AG08395 (cell line): ENCODE measurements at places on chromosomes 12 and 14.

GRCh38 chr12:111330800-111331752, 37.8 kb downstream of the PHETA1 start:
- peak; percentile 67 for DNase-seq

DNA sequence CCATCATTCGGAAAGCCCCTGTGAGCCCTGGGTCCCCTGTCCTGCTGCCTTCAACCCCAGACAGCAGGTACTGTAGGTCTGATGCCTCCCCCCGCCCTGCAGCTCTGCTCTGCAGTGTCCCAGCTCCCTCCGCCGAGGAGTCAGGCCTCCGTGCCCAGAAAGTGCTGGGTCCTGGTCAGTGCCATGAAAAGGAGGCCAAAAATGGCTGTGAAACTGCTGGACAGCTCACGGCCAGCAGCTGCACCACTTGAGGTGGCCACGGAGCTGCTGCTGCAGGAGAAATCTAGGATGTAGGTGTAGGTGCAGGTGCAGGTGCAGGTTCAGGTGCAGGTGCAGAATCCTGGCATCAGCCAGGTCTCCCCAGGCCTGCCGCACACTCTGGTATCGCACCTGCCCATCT, 196.1 kb downstream of the SLC15A4 start:
- DNase-seq, result no peak

DNA sequence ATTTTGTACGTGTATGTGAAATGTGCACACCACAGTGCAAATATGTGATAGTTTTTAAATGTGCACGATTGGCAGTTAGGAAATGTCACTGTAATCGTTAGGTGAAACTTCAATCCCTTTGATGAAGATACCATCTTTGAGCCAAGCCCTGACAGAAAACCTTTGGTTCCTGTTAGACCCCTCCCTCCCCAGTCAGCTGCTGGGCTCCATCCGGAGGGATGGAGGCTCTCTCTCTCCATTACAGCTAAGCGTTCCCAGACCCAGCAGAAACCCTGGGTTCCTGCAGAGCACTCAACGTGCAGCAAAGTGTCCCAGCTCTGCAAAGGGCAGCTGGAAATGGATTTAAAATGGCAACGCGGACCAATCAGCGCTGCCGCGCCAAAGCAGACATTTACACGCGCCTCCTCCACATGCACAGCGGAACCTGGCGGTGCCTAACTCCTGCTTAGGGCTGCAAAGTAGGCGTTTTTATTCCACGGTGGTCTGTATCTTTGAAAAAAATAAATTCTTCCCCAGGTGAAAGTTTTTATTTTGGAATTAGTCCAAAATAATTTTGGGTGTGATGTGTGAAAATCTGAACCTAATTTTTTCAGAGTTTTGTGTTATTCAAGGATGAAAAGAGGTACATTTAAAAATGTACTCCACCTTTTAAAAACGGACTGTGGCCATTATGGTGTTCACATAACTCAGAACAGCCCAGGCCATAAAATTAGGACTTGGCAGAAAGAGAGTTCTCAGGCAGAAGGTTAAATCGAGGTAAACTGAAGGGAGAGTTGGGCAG, 1.4 kb upstream of the HMGA2 start:
- DNase-seq, result peak; percentile 37

- DNase-seq, result no peak
These were observed 583.5 kb upstream of the NOVA1 start for GRCh38 chr14:27181333-27181732.

DNA sequence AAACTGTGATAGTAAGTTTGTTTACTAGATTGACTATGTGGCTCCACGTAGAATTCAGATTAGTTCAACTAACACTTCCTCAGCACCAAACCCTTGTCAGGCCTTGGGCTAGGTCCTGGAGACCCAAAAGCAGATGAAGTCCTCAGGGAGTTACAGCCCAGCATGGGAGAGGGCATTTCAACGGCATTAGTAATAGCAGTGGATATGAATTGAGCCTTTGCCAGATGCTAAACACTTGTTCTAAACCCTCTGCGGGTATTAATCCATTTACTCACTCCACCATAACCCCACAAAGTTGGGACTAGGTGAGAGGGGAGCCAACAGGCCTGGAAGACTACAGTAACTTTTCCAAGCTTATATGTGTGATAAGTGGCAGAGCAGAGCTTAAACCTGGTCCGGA, 714.6 kb downstream of the DIO2 start:
- DNase-seq, result no peak

- no peak for DNase-seq
These were observed 130.6 kb upstream of the MDM1 start for GRCh38 chr12:68462803-68463202.

GRCh38 chr14:78690836-78691235, 520.7 kb downstream of the NRXN3 start:
- no peak for DNase-seq

DNA sequence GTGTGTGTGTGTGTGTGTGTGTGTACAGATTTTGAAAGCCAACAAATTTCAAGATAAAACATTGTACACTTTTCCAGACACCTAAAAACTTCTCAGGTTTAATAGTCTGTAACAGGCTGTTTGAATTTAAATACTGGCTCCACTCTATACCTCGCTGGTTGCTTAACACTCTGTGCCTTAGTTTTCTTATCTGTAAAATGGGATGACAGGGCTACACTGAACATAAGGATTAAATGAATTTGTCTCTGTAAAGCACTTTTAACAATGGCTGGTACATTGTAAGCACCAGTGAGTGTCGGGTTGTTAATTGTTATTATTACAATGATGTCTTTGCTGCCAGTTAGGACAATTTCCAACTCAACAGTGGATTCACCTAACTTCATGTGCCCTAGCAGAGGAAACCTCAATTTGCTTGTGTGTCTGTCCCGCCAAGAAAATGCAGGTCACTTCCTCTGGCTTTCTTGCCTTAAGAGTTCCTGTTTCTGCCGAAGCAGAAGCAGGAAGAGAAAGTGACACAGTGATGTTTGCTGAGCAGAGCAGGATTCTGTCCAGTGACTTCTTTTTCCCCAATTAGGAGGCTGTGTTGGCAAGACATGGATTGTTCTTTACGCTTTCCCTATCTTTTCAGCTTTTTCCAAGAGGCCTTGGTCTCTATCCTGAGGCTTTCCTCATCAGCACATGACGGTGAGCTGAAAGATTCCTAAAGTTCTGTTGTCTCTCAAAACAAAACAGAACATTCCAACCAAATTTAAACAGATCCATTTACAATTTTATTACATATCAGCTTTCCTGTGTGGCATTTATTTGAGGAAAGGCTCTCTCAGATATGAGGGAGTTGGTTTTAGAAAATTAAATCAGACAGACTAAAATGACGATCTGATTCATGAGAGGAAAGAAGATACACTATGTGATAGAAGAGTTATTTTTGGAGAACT, 154.1 kb upstream of the ATP2B1 start:
- no peak for DNase-seq
